ENCODE measurements at places on chromosomes 11 and 22.

GRCh38 chr11:46463701-46464421 lies 72.3 kb upstream of the CHRM4 start:
- no peak for DNase-seq

- peak; percentile 99 for DNase-seq
These were observed 50.9 kb upstream of the CDON start for GRCh38 chr11:126113515-126113957.

GRCh38 chr11:57175478-57175877 lies 6.3 kb upstream of the LRRC55 start:
- no peak for DNase-seq

GRCh38 chr11:125519256-125519655 lies 23.2 kb upstream of the FEZ1 start:
- no peak for DNase-seq

DNA sequence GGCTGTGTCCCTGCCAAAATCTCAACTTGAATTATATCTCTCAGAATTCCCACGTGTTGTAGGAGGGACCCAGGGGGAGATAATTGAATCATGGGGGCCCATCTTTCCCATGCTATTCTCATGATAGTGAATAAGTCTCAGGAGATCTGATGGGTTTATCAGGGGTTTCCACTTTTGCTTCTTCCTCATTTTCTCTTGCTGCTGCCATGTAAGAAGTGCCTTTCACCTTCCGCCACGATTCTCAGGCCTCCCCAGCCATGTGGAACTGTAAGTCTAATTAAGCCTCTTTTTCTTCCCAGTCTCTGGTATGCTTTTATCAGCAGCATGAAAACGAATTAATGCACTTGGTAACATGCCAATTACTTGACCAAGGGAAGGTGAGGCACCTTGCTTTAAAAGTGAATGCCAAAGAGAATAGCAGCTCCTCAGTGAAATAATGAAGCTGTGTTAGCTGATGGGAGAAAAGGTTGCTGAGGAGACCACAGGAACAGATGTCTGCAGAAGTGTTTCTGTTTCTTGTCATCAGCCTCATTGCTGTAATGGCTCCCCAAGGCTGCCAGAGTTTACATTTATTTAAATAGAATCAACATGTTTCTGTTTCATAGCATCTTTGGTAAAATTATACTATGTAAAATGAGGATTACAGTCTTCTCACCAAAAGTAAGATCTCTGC lies 89.0 kb upstream of the CD44 start:
- no peak for DNase-seq

DNA sequence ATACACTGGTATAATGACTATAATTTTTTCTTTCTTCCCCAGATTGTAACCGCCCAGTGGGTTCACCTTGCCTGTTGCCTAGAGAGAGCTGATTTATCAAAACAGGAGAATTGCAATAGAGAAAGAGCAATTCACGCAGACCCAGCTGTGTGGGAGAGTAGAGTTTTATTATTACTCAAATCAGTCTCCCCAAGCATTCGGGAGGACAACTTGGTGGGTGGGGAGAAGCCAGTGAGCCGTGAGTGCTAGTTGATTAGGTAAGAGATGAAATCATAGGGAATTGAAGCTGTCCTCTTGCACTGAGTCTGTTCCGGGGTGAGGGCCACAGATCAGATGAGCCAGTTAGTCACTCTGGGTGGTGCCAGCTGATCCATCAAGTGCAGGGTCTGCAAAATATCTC lies 73.2 kb downstream of the SLC35F2 start:
- DNase-seq: no peak

GRCh38 chr11:17552392-17553248 lies 5.6 kb downstream of the OTOG start:
- DNase-seq: no peak

- DNase-seq: peak; percentile 17
These were observed 273.3 kb downstream of the BUD13 start for GRCh38 chr11:116499396-116500003.
